ENCODE measurements at places on chromosomes 1 and 21. TPM values are rescaled to one million over a fixed set of nuclear protein-coding genes. Genes with fewer than 3 reads are reported as not detected.

Gene DCDC2B
- not detected for polyA plus RNA-seq

Gene RGL1
- polyA plus RNA-seq = 15.5 TPM

Gene RIPPLY3
- 0.22 TPM for polyA plus RNA-seq

Gene CTXND2
- polyA plus RNA-seq = not detected

Gene OR2M3
- not detected for polyA plus RNA-seq

Gene OVAAL
- not detected for polyA plus RNA-seq

Gene SMG7
- 49.9 TPM for polyA plus RNA-seq

Gene FCN3
- polyA plus RNA-seq = 17.0 TPM

Gene CELA3B
- 0.84 TPM for polyA plus RNA-seq

Gene FUCA1
- 17.9 TPM for polyA plus RNA-seq

Gene FAM3B
- not detected for polyA plus RNA-seq

Gene PRKAB2
- polyA plus RNA-seq = 9.7 TPM

Gene INSRR
- polyA plus RNA-seq = 1.5 TPM

Gene PCP4
- polyA plus RNA-seq = 22.9 TPM

Gene PTPRU
- 1.4 TPM for polyA plus RNA-seq

Gene UBL4B
- 0.13 TPM for polyA plus RNA-seq

Gene GBP6
- 0.24 TPM for polyA plus RNA-seq

Gene LRRC71
- polyA plus RNA-seq = 1.2 TPM

Gene LMX1A
- 0.08 TPM for polyA plus RNA-seq

Gene UBE2U
- polyA plus RNA-seq = not detected

Gene CYP4A22
- not detected for polyA plus RNA-seq

Gene CA6
- not detected for polyA plus RNA-seq

Gene LRRC3
- 1.0 TPM for polyA plus RNA-seq

Gene HUNK
- 0.64 TPM for polyA plus RNA-seq

Gene MAP10
- polyA plus RNA-seq = 2.7 TPM

Gene AK5
- polyA plus RNA-seq = 1.1 TPM

Gene PRELP
- 9.7 TPM for polyA plus RNA-seq

Gene THBS3
- 9.6 TPM for polyA plus RNA-seq

Gene SPATA21
- 0.16 TPM for polyA plus RNA-seq

Gene KRTAP12-1
- not detected for polyA plus RNA-seq

All from adrenal gland (tissue), 19 donors.